ENCODE measurements at places on chromosomes 12 and 14.

- no peak for DNase-seq
Observed at GRCh38 chr12:67877727-67878126, 111.5 kb upstream of the IFNG-AS1 start.

DNA sequence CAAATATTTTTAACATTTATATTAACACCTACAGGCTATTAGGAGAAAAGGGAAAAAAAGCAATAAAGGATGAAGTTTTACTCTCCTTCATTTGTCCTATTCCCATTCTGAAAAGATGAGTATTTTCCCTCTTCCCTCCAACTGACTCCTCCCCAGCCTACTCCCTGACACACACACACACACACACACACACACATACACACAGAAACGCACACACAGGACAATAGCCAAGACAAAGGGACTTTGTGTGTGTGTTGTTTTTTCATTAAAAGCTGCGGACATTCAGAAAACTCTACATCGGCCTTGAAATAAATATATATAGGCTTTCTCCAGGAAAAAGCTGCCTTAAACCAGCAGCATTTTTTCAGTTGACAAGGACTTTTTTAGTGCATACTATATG is 74.8 kb downstream of the PRKAB1 start:
- DNase-seq: no peak

DNA sequence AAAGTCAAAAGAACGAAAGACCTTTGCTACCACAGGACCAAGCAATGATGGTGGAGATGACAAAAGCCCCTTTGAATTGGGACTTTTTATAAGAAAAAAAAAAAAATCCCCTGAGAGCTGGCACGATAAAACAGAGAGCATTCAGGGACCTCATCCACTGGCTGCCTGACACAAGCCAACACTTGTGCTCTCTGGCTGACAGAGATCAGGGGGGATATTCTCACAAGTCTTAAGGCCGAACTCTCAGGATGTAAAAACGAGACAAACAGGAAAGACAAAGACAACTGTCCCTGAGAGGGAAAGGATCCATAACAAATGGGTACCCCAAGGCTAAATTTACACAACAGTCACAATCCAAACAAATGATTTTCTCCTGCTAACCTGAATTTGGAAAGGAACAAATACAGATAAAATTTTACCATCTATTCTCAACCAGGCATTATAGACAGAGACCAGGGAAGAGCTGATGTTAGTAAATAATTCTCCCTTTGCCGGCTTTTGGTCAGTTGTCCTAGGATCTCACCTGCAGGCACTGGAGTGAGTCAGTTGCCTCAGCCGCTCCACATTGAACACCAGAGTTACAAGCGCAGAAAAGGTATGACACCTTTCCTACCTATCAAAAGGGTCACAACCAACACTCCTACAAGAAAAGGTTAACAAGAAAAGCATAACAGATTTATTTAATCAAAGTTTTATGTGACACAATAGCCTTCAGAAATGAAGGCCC is 37.9 kb upstream of the GARIN6 start:
- DNase-seq: no peak

GRCh38 chr12:86727160-86727559 is 471.0 kb upstream of the MGAT4C start:
- no peak for DNase-seq

GRCh38 chr12:1769809-1770494 is 50.4 kb upstream of the LRTM2 start:
- no peak for DNase-seq

DNA sequence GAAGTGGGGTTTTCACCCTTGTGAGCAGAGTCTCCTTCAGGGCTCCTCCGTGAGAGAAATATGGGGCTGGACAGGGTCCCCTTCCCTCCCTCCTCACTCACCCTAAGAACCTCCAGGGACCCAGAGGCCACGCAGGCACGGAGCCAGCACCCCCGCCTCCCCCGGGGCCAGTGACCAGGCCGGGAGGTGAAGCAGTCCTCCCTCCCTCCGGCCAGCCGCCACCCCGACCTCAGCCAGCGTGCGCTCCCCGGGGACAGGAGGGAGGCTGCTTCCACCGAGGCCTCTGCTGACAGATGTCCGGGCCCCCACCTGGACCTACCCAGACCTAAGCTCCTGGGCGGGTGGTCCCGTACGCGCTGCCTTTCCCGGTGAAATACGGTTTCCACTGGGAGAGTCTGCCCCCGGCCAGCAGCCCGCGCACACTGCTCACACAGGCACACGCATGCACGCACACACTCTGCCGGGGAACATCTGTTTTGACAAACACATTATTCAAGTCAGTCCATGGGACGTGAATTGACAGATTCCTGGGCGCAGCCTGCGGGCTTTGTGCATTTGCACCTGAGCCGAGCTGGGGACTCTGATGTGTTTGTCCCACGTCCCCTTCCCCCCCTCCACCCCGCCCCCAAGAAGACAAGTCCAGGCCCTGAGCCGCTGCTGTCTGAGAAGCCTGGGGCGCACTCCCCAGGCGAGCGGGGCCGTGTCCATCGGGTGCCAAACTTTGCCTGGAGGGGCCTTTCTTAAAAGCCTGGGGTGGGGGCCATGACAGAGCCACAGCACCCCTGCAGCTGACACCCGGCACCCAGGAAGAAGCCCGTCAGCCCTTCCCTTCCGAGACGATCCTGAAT is 725 bp downstream of the RIMBP2 start:
- DNase-seq: no peak

GRCh38 chr14:71358209-71358931 is 451.1 kb downstream of the PCNX1 start:
- no peak for DNase-seq

DNA sequence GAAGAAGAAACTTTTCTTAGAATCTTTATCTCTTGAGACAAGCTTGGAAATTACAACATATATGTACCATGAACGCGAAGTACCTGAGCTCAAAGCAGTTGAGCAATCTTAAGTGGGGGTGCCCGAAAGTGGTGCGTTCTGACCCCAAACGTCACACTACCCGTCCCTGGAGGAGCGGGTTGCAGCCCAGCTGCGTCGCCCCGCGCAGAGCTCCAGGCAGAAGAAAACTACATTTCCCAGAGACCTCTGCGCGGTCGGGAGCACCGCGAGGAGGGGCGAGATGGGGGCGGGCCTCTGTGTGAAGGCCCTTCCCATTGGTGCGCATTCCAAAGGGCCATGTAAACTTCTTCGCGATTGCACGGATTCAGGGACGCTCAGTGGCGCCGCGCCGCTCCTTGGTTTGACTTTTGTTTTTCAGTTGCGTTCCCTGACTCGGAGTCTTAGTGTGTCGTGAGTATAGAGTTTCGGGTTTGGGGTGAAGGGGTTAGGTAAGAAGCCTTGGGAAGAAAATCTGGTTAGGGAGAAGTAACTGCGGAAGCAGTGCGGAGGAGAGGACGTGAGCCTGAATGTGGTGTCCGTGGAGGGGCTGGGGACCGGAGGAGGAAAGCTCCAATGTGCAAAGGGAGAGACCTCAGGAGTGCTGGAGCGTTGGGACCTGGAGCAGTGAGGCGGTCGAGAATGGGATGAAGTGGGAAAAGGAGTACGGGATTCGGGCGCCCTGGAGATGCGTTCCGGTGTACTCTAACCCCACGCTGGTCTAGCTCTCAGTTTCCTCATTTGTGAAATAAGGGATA is at the start of gene CCDC77:
Gene CCDC77 (plus strand): TSS at position 410 of the 794 bp plus-strand sequence. CDS start 7,740 bp downstream, outside the sequence.
- peak; percentile 92 for DNase-seq

Measured in body of pancreas (tissue), 4 donors.